Stimulated activated CD4-positive, alpha-beta T cell treated with anti-CD3 and anti-CD28 coated beads, TNF-alpha, amount 100 ng/mL, for 1 hour (primary cell): ENCODE measurements at places on chromosomes 12 and 14.

- no peak for DNase-seq
Observed at GRCh38 chr12:104505095-104505818, 48.5 kb downstream of the CHST11 start.

GRCh38 chr12:53345486-53346188 is 9.5 kb upstream of the SP7 start:
- no peak for DNase-seq

DNA sequence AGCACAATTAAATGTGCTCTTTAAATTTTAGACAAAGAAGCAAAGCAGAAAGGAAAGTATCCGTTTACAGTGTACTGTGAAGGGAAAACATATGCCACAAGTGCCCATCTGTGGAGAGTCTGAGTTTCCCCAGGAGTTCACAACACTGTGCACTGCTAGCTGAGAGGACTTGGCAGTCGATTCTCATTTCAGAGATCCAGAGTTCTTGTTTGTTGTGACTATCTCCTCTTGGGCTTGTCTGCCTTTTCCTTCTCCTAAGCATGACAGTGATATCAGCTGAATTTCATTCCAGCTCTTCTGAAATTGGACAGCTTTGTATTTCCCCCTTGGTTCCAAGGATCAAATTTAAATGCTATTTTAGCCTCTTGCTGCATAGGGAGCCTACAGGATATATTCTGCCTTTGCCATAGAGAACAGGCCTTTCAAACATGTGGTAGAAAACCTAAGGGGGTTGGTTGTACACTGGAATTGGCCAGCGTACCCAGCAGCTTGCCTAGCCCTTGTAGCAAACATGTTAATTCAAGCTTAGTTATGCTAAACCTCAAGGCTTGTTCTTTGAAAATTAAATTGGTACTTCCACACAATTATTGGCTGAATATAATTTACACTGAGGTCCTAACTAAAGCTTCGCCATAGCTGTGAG is 259.2 kb upstream of the NOVA1 start:
- DNase-seq, result no peak

- no peak for DNase-seq
Observed at GRCh38 chr12:117367006-117367638, 5.7 kb upstream of the NOS1 start.

GRCh38 chr12:90331262-90331661 is 622.6 kb upstream of the ATP2B1 start:
- no peak for DNase-seq

DNA sequence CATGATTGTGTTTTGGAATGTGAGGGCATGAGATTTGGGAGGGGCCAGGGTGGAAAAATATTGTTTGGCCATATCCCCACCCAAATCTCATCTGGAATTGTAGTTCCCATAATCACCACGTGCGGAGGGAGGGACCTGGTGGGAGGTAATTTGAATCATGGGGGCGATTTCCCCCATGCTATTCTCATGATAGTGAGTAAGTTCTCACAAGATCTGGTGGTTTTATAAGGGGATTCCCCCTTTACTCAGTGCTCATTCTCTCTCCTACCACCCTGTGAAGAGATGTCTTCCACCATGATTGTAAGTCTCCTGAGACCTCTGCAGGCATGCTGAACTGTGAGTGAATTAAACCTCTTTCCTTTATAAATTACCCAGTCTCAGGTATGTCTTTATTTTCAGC is 15.7 kb downstream of the OR10P1 start:
- DNase-seq, result no peak

GRCh38 chr12:67633708-67634107 is 14.8 kb upstream of the DYRK2 start:
- no peak for DNase-seq

GRCh38 chr12:15206338-15206737 is 14.9 kb downstream of the RERG start:
- DNase-seq, result no peak

DNA sequence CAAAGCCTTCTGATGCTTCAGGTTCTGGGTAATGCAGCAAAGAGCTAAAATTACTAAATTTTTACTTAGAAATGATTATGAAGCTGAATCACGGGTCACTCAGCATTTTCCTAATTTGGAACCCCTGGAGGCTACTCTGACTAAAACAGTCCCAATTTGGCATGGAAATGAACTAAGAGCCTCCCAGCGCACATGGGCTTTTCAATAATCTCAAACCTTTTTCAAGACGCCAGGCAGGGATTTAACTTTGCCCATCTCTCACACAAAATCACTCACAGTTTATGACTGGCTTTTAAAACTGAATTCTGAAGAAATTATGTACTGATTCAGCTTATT is 68.3 kb downstream of the LLPH start:
- DNase-seq, result no peak

DNA sequence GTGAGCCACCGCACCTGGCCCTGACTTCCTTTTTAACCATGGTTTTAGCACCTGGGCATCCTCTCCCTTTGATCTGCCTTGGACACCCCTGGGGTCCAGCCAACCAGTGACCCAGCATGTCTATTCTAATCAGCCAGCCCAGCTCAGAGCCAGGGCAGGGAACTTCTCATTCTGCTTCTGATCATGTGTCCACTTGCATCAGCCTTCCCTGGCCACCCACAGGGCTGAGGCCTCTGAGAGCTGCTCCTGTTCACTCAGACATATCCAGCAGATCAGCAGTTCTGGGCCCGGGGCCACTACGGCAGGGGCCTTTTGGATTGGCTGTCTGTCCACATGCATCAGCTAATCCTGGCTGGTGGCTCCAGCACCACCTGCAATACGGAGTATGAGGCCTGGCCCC is 117.9 kb upstream of the MAP1LC3B2 start:
- no peak for DNase-seq

DNA sequence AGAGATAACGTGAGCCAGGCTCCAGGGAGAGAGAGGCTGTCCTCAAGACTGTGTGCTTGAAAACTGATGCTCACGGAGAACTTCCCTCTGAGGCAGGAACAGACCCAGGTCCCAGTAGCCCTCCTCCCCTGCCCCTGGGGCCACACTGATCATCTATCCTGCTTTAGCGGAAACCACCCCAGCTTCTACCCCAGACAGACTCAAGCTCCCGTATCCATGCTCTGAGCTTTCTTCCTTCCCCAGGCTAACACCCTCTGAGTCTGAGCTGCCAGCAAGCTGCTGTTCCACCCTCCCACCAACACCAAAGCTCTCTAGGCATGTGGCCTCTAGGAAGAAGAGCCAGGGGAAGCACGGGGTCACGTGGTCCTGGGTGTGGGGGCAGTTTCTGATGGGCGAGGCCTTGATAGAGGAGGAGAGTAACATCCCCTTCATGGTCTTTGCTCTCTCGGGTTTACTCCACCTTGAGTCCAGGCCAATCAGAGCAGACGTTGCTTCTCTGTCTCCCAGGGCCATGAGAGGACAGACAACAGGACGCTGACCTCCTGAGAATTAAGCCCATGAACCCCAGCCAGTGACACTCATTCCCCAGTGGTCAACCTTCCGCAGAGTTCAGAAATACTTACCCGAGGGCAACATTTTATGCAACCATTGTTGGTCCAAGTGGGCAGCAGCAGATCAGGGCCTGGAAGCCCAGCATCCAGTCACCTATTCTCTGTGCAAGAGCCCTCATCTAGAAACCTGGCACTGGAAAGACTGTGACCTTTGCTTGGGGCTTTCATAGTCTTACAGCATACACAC is 1.4 kb downstream of the PCK2 start:
- no peak for DNase-seq

- DNase-seq, result no peak
Observed at GRCh38 chr14:33917661-33918060, 33.2 kb downstream of the EGLN3 start.

GRCh38 chr14:23137192-23137812 is 18.2 kb upstream of the CEBPE start:
- no peak for DNase-seq

DNA sequence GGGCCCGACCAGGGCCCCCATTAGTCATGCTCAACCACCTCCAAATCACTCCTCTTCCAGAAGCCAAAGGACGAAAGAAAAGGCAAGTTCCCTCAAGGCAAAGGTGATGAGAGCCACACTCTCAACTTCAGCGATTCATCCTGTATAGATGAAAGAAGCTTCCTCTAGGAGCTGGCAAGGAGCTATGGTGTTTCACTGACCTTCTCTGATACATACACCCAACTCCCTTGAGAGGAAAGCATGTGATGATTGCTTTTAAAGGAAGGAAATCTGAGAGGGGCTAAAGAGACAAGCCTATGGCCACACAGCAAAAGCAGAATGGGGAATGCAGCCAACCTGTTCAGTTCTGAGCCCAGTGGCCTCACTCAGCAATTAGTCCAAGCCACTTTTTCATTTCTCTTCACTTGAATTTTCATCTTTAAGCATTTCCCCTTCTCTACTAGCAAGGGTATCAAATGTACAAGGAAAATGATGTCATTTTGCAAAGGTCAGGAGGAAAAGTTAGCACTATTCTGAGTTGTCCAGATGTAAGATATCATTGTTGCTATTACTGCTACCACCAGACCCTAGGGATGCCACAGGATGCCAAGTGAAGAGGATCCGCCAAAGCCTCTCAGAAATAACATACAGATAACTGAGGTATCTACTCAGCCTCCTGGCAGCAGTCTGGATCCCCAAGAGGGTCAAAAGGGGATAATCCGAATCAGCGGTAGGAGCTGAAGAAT is 82.5 kb downstream of the MAP3K9 start:
- no peak for DNase-seq

DNA sequence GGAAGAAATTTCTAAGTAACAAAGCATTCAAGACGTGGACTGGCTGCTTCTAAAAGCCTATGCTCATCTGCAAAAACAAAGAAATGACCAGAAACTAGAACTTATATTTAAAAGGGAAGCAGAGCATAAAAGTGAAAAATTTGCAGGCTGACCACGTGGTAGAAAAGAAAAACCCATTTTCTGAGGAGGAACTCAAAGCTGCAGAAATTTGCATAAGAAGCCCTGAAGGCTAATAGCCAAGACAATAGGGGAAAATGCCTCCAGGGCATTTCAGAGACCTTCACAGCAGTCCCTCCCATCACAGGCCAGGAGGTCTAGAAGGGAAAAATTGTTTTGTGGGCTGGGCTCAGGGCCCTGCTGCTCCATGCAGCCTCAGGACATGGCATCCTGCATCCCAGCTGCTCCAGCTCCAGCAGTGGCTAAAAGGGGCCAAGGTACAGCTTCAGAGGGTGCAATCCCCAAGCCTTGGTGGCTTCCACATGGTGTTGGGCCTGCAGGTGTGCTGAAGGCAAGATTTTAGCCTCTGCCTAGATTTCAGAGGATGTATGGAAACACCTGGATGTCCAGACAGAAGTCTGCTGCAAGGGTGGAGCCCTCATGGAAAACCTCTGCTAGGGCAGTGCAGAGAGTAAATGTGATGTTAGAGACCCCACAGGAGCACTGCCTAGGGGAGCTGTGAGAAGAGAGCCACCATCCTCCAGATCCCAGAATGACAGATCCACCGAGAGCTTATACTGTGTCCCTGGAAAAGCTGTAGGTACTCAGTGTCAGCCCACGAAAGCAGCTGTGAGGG is 55.5 kb downstream of the CHGA start:
- DNase-seq, result no peak

GRCh38 chr12:109541413-109541726 is 31.9 kb downstream of the MMAB start:
- DNase-seq, result no peak

DNA sequence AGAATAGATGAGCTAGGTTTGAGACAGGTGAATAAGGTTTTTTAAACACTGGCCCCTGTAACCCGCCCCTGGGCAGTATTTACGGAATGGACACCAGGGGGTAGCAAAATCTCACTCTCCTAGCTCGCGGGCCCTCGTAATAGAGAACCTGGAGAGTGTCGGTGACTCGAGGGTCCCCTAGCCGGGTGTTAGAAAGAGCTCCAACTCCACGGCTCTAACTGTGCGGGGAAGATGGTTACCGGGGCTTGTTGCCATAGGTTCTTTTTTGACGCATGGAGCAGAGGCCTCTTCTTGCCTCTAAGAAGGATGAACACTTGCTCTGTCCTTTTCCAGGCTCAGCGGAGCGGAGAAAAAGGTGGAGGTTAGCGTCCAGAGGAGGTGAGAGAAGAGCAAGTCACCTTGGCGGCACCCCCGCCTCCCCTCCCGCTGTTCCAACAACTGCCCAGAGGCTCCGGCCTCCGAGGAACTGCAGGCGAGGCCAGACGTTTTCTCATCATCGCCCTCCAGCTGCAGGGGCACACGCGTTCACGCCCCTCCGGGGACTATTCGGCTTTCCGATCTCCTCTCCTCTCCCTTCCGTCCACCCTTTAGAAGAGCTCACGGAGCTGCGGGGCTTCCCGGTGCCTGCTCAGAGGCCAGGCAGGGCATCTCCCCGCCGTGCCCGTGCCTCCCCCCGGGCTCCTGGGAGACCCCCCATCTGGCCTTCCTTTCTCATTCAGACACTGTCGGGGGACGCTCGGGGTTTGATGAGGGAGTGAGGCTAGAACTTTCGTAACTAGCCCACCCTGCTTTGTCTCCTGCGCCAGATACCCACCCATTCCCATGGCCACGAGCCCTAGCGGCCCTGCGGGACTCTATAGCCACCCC is 1.4 kb upstream of the ARHGEF40 start:
- peak; percentile 27 for DNase-seq

DNA sequence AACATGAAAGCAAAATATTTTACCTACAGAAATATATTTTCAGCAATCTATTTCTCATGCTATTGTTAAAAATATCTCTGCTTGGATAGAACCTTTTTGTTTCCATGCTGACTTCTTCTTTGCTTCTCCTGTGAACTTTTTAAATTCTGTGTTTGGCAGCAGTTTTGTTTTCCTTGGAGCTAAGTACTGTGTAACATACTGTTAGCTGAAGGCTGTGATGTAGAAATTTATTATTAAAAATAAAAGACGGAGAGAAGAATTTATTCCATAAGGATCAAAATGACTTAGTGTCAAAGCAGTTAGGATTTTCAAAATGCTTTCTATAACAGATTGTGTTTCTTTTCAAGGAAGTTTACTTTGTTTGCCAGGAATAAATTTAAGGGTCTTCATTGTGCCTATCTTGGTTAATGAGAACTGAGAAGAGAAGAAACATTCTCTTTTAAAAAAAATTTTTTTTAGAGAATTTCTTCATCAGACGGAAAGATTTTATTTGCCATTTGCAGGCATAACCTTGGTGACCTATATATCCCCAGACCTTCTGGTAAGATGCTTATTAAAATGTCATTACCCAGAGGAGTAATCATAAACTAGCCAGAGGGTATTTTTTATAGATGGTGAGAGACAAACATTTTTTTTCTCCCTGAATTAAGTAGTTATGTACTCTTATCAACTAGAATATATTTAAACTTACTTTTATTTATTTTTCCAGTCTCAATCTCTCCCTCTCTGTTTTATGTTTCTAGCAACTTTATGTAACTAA is 147.1 kb upstream of the SLCO1C1 start:
- DNase-seq, result no peak

DNA sequence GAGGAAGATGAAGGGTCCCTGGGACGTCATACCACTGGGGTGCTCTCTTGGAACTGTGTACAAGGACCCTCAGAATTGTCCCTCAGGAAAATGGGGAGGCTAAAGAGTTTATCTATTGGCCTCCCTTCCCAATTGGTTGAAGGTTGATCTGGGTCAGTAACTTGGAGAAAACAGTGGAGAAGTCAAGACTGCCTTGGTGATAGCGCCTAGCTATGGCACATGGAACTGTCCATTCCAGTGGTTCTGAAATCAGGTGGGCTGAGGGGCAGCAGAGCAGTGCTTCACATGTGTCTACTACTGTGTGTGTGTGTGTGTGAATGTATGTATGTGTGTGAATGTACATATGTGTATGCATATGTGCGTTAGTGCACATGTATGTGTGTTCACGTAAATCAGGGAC is 316.1 kb downstream of the AACS start:
- no peak for DNase-seq
